AG10803 (cell line): ENCODE measurements at places on chromosomes 12 and 14.

DNA sequence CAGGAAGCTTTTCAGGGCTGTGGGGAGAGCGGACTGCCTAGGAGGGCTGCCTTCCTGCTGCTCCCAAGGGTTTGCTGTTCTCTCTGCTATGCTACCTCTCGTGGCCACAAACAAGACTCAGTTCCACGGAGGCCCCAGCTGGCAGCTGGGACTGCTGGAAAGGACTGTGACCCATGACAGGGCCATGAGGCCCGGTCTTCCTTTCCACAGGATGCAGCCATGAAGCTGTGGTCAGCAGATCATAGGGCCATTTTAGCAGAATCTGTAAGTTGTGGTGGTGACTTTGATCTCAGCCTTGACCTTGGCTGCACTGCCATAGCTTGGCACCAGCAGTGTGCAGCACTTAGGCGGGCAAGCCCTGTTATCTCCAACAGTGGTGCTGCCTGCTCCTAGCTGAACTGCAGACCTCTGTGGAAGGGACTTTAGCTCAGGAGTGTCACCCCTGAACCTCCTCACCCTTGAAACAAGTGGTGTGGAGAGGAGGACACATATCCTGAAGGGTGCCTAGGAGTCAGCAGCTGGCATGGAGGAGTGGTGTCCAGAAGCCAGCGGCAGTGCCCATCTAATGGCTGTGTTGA, 12.3 kb downstream of the KRT80 start:
- DNase-seq: no peak

GRCh38 chr12:57135527-57136326, 7.4 kb downstream of the LRP1 start:
- peak; percentile 92 for DNase-seq

GRCh38 chr12:46459861-46460545, 87.4 kb upstream of the SLC38A2 start:
- no peak for DNase-seq

DNA sequence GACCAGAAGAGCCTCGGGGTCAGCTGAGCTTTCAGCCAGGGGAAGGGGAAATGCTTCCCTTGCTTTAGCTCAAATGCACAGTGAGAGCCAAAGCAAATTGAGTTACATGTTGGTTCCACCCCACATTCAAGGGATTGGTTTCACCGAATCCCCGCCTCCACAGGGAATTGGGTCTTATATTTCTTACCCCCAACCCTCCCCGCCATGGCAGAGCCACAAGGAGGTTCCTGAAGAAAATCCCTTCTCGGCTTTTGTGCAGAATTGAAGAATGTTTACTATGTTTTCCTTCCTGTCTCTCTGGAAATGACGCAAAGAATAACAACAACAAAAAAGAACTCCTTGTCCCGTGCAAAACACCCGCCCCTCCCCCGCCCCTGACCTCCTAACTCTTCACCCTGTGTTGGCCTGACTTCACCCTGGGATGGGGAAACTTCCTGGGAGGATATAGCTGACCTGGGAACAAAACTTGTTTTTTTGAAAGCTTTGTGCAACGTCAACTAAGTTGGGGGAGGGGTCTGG, 21.9 kb upstream of the CIPC start:
- DNase-seq: no peak

- no peak for DNase-seq
Measured at GRCh38 chr12:114006482-114007425, 40.6 kb upstream of the RBM19 start.
